Brain microvascular endothelial cell (primary cell): ENCODE measurements at places on chromosomes 7 and 10.

- no peak for DNase-seq
These were observed 31.9 kb downstream of the ANXA8 start for GRCh38 chr10:47451998-47452494.

DNA sequence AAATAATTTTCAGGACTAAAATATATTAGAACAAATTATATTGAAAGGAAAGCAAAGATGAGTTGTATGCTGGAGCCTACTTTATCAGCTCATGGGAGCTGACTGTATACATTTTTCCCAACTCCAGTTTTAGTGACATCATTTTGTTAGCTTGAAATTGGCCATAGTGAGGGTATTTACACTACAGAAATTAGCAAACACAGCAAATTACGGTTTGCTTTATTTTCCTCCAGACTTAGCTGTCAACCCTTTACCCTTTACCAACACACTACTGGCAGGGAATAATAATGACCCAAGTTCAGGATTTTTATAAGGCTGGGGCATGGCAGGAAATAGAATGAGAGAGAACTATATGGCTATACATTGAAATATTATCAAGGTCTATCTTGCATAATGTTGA is 120.3 kb upstream of the PRSS1 start:
- DNase-seq, result no peak

- no peak for DNase-seq
These were observed 24.0 kb upstream of the HSPA12A start for GRCh38 chr10:116766241-116766827.

DNA sequence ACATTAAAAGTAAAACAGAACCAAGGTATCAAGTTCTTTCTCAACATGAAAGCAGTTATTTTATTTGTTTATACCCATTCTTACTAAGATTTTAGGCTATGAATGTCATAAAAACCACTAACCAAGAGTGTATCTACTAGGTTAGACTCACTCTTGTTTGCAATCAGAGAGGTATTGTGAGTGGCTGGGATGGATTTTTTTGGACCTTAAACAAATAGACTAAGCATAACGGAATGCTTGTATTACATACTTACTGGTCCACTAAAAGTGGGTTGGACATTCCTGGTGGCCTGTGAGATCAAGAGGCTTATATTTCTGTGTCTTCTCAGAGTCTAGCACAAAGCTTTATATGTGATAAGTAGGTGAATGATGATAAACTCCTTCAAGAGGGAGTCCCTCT is 32.6 kb upstream of the CBLL1 start:
- peak; percentile 73 for DNase-seq

DNA sequence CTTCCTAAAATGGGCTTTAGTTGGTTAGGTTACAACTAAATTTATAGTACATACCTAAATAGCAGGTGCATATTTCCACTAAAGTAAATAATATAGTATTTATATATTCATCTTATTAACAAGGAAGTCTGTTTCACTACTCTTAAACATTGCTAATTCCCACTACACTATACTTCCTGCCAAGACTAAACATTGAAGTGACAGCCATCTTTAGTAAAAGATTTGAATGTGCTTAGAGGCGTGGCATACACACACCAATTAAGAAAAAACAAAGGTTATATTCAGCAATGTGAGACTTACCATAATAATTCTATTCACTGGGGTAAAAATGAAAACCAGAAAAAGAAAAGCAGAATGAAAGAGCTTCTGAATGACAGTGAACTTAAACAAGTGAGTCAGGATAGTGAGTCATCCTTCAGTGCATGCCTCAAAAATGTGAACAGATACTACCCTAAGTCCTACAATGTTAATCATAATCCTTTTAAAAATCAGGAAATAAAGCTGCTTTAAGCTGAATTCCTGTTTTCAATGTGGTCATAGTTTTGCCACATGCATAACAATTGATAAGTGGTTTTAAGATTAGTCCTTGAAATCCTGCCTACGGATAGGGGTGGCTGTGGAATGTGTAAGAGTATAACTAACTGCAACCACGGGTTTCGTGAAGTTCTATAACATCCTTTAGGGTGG is 59.4 kb downstream of the USP6NL start:
- peak; percentile 83 for DNase-seq

GRCh38 chr10:114396464-114396863 is 7.8 kb downstream of the AFAP1L2 start:
- DNase-seq, result no peak

GRCh38 chr10:62381385-62382102 is 7.4 kb downstream of the ZNF365 start:
- DNase-seq, result no peak

GRCh38 chr10:31157123-31158010 is 125.7 kb upstream of the ZNF438 start:
- DNase-seq, result no peak

DNA sequence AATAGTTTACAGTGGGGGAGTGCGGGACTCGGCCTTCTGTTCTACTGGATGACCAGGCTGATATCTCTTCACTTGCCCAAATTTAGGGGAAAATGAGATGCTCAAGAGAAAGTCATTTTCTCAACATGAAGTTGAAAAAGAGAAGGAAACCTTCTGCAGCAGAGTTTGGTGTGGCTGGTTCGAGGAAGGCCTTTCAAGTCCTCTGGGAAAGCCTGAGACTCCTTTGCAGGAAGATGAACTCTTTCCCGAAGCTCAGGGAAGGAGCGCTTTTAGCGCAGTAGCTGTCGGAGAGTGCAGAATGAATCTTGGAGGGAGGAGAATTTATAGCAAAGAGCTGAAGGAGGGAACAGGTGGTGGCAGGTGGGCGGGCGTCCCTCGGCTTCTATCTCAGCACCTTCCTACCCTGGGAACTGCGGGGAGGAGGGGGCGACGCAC is at the start of gene ATOH7:
ATOH7 (minus strand) TSS at position 297 of the 435 bp plus-strand sequence. CDS start 436 bp downstream, outside the sequence.
- DNase-seq, result no peak

DNA sequence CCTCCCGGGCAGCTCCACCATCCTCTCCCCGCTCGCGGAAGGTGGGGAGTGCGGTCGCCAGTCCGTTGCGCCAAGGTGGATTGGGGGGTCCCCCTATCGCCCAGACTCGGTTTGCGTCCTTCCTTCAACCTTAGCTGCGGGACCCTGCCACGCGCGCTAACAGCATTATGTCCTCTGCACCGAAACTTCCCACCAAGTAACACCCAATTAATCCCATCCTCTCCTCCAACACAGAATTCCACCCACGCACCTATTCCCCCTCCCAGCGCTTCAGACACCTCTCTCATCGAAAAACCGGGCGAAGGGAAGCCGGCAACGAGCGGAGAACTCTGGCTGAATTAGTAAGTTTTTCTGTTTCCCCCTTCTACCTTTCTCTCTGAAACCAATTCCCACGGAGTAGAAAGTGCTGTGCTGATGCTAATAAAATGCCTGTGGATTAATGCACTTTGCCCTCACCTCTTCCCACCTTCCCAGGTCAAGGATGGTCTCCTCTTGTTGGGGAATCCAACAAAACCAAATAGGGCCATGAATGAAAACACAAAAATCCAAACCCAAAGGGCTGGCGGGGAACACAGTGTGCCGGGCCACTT is 947 bp downstream of the HOXA3 start:
- no peak for DNase-seq

DNA sequence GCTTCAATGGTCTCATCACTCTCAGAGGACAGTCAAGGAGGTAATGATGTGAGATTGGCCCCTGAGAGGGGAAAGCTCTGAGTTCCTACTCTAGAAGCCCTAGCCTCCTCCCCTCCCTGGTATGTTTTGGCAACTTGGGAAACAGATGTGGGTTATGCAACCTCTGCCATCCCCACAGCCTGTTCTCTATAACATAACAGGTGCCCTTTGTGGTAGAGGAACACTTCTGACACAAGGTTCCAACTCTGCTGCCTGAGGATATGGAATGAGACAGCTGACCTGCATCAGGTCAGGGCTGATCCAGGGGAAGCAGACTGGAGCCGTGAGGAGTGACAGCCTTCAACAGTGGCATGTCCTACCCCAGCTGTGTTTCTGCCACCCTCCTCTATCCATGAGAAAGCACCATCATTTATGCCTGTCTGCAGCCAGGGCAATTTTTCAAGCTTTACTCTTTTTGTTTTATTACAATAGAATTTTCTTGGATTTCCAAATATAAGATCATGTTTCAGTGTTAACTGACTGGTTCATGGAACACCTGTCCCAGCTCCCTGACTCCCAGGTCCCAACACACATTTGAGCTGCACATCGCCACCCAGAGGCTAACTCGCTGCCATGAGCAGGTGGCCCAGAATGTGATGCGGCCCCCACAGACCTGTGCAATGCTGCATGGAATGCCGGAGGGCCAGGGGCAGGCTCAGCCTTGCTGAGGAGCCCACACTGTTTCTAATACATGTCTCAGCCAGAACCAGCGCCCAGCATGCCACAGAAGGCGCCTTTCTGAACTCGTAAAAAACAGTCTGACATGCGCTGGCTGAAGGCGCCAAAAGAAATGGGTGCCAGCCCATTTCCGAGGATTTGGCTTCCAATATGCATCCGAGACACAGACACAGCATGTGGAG is 124.8 kb upstream of the CHST15 start:
- DNase-seq, result no peak

DNA sequence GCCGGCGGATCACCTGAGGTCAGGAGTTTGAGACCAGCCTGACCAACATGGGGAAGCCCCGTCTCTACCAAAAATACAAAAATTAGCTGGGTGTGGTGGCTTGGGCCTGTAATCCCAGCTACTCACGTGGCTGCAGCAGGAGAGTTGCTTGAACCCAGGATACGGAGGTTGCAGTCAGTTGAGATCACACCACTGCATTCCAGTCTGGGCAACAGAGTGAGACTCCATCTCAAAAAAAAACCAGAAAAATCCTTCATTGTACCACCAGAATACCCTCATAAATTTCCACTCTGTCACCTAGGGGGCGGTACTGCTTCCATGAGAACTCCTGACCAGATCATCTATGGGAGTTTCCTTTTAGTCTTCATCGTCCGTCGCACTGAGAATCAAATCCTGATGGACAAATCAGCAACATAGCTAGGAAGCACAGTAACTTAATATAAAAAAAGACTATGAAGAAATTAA is 225.8 kb upstream of the KLF14 start:
- peak; percentile 83 for DNase-seq

GRCh38 chr10:46555713-46556514 is 544 bp downstream of the GPRIN2 start:
- no peak for DNase-seq

DNA sequence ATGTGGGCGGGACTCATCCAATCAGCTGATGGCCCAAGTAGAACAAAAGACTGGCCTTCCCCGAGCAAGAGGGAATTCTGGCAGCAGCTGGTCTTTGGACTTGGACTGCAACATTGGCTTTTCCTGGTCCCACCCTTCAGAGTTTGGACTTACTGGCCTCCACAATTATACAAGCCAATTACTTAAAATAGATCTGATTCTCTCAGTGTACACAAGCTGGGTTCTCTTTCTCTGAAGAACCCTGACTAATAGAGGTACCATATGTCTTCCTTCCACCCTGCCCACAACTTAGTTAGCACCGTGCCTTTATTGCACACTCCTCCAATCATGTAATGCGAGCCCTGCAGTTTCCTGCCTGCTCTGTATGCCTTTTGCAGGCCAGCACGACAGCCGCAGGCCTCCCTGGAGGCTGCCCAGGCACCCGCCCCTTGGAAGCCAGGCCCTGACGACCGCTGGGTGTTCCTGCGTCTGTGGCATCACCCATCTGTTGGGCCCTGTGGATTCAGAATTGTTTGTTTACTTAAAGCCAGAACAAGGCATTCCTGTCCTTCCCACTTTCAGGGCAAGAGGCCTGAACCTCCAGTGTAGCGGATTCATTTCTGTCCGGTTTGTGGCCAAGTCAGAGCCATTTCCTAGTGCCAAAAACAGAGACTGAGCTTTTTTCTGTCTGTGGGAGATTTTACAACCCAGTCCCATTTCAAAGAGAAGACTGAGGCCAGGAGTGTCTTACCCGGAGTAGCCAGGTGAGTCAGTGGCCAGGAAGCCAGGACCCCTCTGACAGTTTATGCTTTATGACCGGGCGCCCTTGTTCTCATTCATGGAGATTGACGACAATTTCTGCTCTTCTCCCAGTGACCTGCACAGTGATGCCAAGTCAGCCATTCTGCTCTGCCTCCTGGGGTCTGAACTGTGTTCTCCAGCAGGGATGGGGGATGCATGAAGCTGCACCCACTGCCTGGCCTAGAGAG is 968 bp upstream of the INMT start:
- peak; percentile 64 for DNase-seq

- DNase-seq, result peak; percentile 40
These were observed 148.8 kb downstream of the CHCHD3 start for GRCh38 chr7:132933072-132933458.
